CD4-positive, alpha-beta T cell treated with Interferon alpha-2 for 1 hour (primary cell): ENCODE measurements at places on chromosomes 16 and 17.
A peak's percentile ranks its signal among the peaks of the same experiment; 100 is the strongest.

GRCh38 chr17:8734876-8735275, 9.8 kb downstream of the CCDC42 start:
- no peak for DNase-seq

- DNase-seq = no peak
Measured at GRCh38 chr17:48718761-48719641, 3.3 kb downstream of the PRAC1 start.

- DNase-seq = no peak
Measured at GRCh38 chr16:20004931-20005330, 68.8 kb downstream of the GPR139 start.

DNA sequence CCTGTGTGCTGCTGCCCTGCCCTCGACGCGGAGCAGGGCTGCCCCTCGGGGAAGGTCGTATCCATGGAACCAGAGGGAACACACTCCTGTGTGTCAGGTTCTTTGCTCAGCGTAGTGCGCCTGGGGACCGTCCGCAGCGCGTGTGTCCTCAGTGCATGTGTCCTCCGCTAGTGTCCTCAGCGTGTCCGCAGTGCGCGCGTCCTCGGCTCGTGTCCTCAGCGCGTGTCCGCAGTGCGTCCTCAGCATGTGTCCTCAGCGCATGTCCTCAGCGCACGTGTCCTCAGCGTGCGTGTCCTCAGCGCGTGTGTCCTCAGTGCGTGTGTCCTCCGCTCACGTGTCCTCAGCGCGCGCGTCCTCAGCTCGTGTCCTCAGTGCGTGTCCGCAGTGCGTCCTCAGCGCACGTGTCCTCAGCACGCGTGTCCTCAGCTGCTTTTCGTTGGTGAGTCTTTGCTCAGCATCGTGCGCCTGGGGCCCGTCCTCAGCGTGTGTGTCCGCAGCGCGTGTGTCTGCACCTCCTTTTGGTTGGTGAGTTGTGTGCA, 59.2 kb upstream of the ZNF750 start:
- DNase-seq = no peak

DNA sequence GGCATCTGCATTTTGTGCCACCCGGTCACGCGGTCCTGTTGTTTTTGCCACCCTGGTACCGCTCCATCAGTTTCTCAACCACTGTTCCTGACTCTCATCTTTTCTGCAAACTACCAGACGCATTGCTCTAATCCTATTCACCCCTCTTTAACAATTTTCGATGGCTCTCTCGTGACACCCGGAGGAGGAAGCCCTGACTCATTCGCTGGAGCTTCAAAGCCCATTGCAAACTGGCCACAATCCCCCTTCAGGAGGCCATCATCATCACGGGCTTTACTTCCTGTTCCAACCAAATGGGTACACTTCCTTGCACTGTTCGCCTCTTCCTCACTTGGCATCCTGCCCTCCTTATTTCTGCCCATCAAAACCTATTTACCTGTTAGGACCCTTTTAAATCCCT, 155.3 kb downstream of the RGS9 start:
- DNase-seq = no peak

DNA sequence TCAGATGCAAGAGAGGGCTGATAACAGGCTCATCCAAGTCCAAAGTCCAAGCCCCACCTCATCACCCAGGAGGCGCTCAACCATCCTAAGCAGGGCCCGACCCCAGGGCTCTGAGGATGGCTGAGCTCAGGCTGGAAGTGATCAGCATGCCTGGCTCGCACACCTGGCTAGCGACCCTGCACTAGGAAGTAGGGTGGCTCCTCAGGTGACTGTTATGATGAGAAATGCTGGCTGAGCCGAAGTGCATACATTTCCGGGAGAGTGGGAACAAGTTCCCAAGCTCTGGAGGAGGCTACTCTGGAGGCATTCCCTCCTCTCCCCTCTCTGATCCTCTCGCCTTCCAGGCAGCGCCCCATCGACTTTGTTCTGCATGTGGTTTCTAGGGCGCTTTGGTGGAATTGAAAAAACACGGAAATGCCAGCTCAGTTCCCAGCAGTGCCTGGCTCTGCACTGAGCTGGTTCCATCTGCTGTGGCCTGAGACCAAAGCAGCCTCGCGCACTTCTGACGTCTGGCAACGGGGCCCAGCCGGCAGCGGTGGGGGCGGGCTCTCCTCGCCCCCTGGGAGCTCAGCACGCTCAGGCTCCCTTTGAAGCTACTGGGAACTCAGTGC, 130.3 kb downstream of the IRF8 start:
- no peak for DNase-seq

DNA sequence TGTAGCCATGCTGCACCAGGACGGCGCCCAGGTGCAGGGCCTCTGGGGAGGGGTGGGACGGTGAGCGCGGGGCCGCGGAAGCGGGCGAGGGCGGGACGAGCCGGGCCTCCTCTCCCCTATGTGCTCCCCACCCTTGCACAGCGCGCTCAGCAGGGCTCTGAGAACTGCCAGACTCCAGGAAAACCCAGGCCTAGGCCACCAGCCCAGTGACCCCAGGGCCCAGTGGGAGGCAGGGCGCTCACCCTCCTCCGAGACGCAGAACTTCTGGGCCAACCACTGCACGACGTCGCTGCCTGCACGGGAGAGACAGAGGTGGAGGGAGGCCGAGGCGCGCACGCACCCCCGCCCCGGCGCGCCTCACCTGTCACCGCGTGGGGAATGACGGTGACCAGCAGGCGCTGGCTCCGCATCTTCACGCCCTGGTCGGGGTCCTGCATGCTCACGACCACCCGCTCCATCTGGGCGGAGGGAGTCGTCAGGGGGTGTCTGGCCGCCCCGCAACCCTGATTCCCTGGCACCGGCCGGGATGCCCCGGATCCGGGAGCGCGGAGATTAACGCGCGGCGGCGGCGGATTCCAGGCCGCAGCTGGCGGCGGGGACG, 603 bp downstream of the RGS11 start:
- DNase-seq = peak; percentile 11

- no peak for DNase-seq
Measured at GRCh38 chr17:43308999-43309398, 75.2 kb upstream of the RNU2-1 start.

DNA sequence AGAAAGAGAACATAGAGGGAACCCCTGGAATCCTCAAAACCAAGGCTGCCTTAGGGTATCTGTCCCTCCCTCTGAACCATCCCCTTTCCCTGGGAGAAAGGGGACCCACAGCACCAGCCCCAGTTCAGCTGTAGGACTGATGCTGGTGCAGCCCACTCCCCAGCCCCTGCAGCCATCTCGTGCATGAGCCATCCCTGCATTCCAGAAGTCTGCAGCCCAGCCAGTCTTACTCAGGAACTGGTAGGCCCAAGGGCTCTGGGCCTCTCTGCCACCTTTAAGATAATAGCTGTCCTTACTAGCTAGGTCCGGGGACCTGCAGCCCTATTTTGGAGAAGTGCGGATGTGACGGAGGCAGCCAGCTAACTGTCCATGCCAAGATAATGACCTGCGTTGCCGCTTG, 6.0 kb upstream of the EVPL start:
- no peak for DNase-seq
